ENCODE measurements at places on chromosomes 3 and 15.

DNA sequence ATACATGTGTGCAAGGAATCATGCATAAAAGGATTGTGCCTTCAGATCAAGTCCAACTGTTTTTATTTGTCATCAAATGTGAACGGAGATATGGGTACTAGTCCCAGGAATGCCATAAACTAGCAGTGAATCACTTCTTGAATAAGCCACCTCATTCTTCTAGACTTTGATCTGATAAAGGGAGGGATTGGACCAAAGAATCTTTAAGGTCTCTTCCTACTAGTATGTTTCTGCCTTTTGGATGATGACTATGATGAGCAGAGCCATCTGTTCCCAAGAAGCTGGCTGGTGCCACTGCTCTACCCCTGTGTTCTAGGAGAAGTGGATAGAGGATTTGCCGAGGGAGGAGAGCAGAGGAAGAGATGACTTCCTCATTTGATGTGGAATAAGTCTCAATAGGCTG, 28.8 kb upstream of the UACA start:
- DNase-seq: no peak

- DNase-seq: peak; percentile 7
These were observed 44.6 kb downstream of the EOMES start for GRCh38 chr3:27677565-27677964.

DNA sequence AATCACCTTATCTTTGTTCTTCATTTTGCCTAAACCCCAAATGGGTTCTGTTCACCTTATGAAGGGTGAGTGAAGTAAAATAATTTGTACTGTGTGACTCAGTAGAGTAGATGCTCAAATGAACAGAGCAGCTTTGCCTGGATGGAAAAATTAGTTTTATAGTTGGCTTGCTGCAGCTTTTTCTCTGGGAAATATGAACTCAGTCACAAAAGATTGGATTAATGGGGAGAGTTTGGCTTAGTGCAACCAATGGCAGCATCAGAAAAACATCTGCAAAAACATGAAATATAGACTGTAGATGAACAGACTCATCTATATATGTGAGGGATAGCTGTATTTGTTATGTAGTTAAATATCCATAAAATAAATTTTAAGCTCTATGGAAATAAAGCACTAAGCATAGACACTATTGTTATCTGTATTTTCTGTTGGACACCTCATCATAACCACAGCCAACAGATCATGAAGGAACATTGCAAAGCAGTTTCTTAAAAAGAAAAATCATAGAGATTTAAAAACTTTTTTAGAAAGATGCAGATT, 181.3 kb downstream of the ECT2 start:
- DNase-seq: no peak

DNA sequence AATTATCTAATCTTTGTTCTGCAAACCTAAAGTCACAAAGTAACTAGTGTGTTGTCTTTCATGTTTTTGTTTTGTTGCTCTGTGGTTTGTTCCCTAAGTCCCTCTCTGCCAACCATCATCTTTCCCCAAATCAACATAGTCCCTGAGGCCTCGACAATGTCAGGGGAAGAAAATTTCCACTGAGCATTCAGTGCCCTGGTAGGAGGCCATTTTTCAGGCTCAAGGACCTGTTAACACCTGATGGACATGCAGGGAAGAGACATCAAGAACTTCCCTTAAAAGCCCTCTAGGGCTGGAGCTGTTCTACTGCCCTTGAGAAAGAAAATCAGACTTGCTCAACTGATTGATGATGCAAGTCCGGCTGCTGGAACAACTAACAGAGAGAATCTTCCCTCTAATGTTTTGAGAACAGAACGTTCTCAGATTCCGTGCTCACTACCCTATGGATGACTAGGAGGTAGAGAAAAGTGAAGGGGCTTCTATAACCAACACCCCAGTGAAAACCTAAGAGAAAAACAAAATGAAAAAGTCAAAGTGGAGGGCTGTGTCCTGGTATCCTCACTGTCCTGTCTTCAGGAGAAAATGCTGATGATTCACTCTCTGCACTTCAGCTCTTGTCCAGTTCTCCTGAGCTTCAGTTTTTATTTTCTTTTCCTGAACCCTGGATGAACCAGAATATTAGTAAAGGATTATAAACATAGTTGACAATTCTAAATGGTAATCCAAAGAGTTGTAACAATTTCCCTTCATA, 373.1 kb downstream of the FOXP1 start:
- DNase-seq: peak; percentile 74

GRCh38 chr3:99508191-99508590, 130.2 kb upstream of the COL8A1 start:
- DNase-seq: no peak

DNA sequence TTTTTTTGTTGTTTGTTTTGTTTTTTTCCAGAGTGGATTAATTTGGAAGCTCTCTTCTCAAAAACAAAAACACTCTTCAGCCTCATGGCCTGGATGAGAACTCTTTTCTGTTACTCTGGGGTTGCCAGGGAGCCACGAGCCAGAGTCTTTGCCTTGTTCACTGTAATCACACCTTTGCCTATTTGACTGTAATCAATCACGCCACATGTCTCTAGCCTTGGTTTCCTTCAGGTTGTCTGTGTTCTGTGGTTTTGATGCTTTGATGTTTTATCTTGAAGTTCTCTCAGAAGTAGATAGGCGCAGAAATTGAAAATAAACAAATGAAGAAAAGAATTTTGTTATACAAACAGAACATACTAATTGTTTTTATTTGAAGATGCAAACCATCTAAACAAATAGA, 62.3 kb upstream of the IGF1R start:
- no peak for DNase-seq

DNA sequence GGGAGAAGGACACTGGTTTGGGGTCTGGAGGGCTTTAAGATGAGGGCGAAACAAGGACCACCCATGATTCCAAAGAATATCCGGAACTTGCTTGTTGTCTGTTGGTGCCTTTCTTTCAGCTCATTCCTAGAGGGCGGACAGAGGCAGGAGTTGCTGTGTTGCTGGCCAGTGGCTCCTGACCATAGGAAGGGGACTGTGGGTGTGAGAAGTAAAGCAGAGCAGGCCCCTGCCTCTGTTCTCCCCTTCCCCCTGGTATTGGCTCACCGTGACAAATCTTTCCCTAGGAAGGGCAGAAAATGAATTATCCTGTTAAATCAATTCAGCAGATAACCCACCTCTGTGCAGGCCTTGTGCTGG, 89.1 kb downstream of the LIPC start:
- peak; percentile 19 for DNase-seq

GRCh38 chr3:167728632-167729323, 5.9 kb downstream of the PDCD10 start:
- no peak for DNase-seq

GRCh38 chr3:65024148-65024547, 336.3 kb upstream of the ADAMTS9 start:
- no peak for DNase-seq

- DNase-seq: no peak
These were observed 3.3 kb upstream of the TIPIN start for GRCh38 chr15:66359740-66360139.

DNA sequence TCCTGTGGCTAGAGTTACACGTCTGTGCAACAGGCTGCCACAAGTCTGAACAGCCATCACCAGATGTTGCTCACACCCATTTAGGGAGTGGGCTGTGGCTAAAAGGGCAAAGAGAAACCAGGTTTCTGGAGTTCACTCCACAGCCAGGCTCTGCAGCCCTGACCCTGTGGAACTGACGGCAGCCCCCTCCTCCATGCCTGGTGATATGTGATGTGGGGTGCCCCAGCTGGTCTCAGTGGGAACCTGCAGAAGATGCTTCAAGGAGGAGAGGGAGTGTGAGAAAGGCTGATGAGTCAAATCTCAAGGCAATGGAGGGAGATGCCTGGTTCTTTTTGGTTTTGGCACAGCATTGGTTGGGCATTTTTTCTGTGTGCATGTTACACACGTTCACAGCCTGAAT, 130.6 kb downstream of the TPRA1 start:
- no peak for DNase-seq

DNA sequence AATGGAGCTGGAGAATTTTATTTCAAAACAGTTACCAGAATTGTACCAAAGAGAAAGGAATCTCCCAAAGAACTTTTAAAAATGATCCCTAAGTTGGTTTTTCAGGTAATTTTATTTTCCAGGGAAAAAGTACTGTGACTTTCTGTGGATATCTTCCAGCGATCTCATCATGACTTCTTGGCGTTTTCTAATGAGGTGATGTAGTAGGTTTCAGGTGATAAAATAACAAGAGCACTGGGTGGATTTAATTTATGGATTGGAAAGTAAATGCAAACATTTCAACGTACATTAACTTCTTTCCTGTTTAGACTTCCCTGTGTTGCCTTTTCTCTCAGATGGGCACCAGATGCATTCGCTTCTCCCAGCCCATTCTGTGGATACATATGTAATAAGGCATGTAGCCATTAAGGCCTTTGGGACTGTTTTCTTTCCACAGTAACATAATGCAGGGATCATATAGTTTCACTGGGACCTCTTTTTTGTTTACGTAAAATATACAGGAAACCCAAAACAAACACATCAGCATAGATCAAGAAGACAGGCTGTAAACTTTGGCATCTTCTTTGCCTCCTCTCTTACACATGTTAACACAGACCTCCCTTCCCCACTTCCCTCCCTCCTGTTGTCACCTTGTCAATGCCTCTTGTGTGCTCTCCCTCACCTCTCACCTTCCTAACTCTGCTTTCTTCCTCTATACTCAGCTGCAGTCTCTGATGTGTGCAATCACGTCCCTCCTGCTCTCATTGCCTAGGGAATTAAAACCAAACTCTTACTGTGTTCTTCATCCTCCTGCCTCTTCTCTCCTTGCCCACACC, 13.0 kb downstream of the PHLDB2 start:
- no peak for DNase-seq

GRCh38 chr3:195160257-195160898, 110.6 kb downstream of the XXYLT1 start:
- no peak for DNase-seq

DNA sequence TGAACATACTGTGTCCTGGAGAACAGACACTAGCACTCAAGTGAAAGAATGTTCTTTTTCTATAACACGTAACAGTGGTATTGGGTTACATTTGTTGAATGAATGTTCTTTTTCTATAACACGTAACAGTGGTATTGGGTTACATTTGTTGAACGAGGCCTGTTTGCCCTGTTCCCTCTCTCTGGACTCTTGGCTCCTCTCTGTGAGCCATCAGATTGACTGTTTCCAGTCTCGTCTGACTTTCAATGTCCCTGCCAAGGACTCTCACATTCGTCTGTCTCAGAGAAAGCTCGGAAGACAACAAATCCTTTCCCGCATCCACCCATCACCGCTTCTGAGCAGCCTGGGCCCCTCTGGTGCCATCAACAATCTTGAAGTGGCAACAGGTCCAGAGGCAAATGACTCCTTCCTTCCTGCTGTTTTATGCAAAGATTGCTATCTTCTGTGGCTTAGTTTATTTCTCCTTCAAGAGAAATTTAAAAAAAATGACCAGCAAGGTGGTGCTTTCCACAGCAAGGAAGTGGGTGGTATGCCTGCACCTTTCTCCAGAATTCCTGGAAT, 8.0 kb downstream of the TMEM45A start:
- DNase-seq: no peak

DNA sequence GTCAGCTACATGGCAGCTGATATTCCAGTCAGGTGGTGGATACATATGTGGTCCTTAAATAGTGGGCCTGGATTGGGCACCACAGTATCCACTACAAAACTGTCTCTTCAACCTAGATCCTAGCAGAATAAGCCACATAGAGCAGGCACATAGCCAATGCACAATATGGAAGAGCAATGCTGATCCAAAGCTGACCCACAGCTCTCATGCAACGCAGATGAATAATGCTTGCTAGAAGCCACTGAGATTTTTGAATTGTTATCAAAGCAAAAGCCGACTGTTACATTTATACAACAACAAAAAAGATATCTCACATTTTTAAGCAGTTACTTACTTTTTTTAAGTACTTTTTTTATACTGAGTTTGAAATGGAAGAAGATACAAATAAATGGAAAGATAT, 11.2 kb downstream of the CNTN3 start:
- no peak for DNase-seq

GRCh38 chr3:177693616-177694264, 496.5 kb upstream of the TBL1XR1 start:
- DNase-seq: no peak

DNA sequence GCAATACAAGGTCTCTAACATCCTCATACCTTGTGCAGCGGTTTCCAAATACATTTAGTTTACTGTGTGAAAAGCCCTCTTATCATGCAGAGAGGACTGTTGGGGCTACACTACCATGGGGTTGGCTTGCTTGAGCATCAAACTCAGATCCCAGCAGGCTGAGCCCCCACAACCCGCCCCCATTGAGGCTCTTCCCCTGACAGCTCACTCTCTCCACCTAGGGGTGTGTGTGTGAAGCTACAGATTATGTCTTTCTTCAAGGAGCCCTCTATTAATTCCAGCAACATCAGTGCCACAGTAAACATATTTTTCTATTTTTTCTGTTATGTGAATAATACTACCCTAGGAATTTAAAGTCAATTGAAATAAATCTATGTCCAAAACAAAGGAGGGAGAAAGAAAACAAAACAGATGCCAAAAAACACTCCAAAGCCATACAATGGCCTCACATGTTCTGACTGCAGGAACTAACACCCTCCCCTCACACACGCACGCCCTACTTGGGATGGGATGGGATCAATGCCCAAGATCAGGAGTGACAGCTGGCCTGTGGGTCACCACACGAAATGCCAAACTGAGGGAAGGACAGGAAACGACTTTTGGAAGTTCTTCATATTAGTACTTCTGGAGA, 14.7 kb downstream of the TM4SF4 start:
- peak; percentile 35 for DNase-seq

GRCh38 chr3:171088496-171088895, 62.0 kb upstream of the SLC2A2 start:
- no peak for DNase-seq

- DNase-seq: no peak
These were observed 57.8 kb downstream of the CEMIP start for GRCh38 chr15:80837006-80837405.

GRCh38 chr3:115741650-115742049, 118.3 kb downstream of the GAP43 start:
- DNase-seq: no peak

DNA sequence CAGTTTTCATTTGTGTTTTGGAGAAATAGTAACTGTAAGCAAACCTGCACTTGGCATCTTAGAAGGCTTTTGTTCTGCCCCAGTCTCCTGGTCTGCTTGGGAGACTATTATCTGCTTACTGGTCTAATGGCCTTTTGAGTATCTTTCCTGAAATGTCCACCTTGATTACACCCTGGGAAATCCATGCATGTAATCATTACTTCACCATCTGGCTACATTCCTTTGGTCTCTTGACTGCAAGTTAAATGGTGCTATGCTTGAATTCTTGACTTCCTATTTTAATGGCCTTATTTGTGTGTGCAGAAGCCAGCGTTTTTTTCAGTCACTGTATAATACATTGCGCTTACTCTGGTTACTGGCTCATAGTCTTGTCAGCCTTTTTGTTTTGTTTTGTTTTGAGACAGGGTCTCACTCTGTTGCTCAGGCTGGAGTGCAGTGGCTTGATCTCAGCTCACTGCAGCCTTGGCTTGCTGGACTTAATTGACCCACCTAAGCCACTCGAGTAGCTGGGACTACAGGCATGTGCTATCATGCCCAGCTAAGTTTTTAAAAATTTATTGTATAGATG, 30.0 kb downstream of the CHD2 start:
- DNase-seq: no peak

GRCh38 chr3:4711680-4711992, 218.5 kb downstream of the ITPR1 start:
- DNase-seq: no peak
